Activated CD4-positive, alpha-beta T cell treated with anti-CD3 and anti-CD28 coated beads, Interleukin-2, Interleukin-6, amounts not matched to agents 100 ng/mL and 50 ng/mL, durations not matched to agents 16 hours and 8 hours (primary cell): ENCODE measurements at places on chromosomes 5 and 9.

DNA sequence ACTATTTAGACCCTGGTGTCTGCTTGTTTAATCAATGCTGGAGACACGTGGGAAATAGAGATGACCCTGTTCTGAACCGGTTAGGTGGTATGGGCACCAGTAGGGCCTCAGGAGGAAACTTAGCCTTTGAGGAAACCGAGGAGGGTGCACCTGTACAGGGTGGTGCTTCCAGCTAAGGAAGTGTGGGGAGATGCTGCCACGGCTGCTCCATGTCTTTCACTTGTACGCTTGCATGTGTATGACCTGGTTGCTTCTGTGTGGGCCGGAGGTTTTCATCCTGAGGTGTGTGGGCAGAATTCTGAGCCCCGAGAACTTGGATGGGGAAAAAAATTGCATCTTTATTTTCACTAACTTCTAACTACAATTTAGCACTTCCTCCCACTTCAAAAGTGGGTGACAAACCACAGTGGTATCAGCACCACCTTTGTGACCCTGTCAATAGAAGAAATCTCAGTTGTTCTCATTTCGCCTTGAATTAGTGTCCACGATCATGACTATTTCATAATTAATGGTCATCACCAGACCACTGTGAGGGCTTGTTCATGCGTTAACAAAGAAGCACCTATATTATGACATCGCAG, 99.8 kb upstream of the SPATA31C2 start:
- DNase-seq, result no peak

GRCh38 chr5:158701007-158701391, 398.7 kb downstream of the EBF1 start:
- DNase-seq, result no peak

DNA sequence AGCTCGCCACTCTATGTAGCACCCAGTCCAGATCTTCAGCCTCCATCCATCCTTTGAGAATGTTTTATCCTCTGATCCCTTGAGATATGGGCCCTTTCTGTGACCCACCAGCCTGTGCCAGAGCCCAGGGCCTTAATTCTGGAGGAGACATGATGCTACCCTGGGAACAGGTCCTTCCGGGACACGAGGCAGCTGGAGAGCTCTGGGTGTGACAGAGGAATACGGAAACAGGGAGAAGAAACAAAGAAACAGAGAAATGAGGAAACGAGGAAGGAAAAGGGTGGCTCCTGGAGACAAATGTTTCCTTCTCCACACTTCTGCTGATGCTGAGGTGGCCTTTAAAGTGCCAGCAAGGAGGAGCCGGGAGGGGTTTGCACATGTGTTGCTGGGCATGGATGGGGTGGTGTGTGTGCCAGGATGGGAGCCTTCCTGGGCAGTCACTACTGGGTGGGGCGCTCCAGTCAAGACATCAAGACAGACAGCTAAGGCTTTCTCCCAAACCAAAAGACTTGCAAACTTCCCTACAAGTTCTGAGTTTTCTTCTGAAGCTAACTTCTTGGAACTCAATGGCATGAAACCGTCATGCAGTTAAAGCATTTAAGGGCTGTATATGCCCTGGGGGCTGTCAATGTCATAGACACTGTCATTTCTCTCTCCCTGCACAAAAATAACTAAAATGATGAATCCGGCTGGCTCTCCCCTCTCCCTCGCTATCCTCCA, 22.8 kb upstream of the MARCHF6 start:
- no peak for DNase-seq

- DNase-seq, result no peak
Observed at GRCh38 chr5:134493461-134494055, 31.9 kb upstream of the JADE2 start.

DNA sequence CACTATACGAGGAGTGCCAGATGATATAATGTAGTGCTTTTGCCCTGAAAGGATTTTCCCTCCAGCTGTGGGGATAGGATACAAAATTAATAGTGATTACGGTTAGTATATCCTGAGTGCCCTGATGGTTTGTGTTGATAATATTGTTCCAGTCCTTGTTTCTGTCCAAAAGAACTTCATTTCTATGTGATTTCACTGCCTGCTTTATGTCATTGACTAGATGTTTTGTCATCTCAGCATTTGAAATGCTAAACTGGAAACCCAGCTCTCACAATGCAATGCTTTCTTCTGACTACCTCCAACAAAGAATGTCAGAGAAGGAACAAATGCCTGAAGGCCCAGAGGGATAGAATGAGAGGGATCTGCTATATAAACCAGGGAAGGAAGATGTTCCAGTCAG, 177.8 kb downstream of the NIPBL start:
- no peak for DNase-seq

DNA sequence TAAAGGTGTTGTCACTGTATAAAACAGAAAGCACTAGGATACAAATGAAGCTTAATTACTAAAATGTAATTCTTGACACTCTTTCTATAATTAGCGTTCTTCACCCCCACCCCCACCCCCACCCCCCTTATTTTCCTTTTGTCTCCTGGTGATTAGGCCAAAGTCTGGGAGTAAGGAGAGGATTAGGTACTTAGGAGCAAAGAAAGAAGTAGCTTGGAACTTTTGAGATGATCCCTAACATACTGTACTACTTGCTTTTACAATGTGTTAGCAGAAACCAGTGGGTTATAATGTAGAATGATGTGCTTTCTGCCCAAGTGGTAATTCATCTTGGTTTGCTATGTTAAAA, 43.8 kb downstream of the NDFIP1 start:
- no peak for DNase-seq

- DNase-seq, result no peak
Observed at GRCh38 chr9:563200-563599, 278.3 kb upstream of the DMRT1 start.

DNA sequence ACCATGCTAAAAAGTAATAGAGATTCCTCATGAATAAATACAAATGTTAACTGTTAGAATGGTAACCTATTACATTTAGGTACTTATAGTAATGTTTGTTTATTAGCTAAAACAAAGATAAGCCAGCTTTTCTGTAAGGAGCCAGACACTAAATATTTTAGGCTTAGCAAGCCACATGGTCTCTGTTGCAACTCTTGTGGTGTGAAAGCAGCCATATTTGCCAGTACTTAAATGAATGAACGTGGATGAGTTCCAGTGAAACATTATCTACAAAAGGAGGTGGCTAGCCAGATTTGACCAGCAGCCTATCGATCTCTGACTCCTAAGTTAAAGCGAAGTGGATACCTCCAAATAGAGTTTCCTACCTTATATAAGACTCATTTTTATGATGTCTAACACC, 331.6 kb downstream of the CDH12 start:
- no peak for DNase-seq

DNA sequence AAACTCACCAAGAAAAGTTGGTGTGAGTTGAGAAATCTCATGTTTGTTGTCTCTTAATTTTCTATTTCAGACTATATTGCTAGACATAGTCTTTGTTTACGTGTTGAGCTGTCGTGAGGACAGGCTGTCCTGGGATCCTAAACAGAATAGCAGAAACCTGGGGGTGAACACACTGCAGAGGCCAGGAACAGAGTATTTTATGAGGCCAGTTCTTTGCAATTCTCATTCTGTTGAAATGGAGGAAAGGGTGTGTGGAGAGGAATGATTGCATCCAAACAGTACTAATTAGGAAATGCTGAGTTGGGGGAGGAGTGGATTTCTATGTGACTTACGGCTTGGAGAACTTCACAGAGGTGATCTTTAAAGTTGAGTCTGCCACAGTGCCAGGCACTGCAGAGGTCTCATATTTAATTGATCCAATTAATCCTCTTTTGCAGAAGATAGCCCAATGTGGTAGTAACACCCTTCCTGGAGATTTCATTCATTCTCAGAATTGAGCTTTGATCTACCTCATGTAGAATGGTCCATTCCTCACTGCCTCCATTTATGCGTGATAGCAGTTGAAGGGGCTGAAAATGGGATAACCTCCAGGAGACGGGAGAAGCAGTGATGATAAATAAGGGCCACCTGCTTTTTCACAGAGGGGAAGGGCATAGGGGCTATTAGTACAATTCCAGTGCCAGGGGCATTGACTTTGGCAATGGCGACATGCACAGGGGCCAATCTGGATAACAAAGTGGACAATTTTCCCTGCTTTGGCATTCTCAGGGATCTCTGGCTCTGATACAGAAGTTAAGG, 84.7 kb upstream of the TNFAIP8 start:
- no peak for DNase-seq

DNA sequence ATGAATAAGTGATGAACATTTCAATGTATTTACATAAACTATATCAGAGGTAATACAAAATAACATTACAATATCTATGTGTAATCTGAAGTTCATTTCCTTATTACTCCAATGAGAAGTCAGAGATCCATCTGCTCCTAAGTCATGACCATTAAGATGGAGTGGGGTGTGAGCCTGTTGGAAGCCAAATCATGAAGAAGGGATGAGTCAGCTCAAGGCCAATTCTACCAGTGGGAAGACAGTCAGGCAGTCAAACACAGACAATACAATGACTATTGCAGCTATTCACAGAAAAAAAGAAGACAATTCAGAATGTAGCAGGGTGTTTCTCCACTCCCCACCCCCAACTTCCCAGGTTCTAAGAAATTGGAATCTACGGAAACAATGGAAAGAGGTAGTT, 155.0 kb downstream of the NFIB start:
- DNase-seq, result no peak

DNA sequence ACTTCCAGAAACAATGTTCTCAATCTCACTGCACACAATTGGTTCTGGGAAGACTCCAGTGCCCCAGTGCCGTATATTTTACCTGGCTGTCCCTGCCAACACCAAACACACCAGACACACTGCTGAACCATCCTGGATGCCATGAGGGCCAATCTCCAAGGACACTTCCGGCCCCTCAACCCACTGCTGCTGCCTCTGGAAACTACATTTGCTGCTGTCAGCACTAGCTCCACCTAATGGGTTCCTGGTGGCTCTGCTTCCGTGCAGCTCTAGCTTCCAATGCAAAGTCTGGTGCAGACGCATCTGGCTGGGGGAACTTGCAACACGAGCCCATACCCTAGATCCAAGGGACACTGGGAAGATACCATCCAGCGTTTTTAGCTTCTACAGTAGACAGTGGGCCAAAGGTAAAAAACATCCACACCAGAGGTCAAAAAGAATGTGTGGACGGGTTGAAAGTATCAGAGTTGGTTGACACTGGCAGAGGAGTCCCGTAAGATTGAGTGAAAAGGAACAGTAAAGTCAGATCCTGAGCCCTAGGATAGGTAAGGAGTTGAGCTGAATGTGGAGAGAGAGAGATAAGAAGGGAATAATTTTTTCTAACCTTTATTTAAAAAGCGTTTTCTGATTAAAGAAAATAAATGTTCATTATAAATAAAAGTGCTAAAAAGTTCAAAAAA, 99.7 kb upstream of the KIF2A start:
- no peak for DNase-seq

- peak; percentile 78 for DNase-seq
Observed at GRCh38 chr5:149831492-149831891, 101.4 kb downstream of the PPARGC1B start.

- DNase-seq, result no peak
Observed at GRCh38 chr5:93151121-93151520, 429.9 kb downstream of the NR2F1-AS1 start.

DNA sequence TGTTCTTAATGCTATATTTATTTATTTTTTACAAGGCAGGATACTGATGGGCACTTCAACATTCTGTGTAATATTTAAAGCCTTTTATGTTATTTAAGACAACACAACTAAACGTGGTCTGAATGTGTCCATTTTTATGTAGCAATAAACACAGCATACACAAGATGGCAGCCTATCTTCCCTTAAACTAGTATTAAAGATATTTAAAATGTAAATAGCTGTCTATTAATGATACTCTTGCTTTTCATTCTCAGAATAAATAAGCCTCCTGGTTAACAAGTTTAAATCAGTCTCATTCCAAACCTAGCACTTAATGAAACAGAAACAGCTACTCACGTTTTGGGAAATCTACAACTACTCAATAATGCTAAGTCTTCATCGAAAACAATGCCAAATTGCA, 315.7 kb downstream of the MCTP1 start:
- no peak for DNase-seq

GRCh38 chr5:112799661-112800060, 61.4 kb upstream of the SRP19 start:
- no peak for DNase-seq

DNA sequence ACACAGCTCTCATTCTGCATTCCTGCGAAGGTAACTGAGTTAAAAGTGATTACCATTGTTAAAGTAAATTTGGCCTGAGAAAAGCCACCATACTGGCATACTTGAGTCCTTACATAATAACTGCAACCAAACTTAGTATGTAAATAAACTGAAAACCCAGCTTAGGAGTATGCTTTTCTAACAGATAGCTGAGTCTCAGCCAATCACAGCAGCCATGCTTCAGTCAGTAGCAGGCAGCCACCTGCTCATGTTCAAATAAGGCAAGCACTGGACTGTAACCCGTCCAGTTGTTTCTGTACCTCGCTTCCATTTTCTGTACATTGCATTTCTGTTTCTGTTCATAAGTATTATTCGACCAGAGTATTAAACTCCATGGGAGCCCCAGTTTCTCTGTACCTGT, 58.6 kb downstream of the GCNT4 start:
- DNase-seq, result no peak

DNA sequence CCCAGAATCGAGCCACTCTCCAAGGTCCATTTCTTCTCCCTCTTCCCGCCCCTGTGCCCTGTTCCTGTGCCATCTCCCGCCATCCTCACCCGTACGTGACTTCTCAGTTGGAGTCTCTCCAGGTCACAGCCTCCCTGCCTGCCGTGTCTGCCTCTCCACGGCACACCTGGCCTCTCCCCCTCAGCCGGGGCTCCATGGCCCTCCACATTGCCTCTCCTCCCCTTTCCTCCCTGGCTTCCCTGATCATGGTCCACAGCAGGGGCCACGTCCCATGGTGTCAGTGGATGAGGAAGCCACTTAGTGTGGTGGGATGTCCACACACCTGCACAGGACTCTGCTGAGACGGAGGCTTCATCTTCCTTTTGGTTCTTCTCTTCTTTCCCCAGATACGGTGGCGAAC, 2.3 kb downstream of the PAEP start:
- DNase-seq, result no peak

GRCh38 chr9:88805217-88805943, 185.9 kb upstream of the S1PR3 start:
- DNase-seq, result no peak

DNA sequence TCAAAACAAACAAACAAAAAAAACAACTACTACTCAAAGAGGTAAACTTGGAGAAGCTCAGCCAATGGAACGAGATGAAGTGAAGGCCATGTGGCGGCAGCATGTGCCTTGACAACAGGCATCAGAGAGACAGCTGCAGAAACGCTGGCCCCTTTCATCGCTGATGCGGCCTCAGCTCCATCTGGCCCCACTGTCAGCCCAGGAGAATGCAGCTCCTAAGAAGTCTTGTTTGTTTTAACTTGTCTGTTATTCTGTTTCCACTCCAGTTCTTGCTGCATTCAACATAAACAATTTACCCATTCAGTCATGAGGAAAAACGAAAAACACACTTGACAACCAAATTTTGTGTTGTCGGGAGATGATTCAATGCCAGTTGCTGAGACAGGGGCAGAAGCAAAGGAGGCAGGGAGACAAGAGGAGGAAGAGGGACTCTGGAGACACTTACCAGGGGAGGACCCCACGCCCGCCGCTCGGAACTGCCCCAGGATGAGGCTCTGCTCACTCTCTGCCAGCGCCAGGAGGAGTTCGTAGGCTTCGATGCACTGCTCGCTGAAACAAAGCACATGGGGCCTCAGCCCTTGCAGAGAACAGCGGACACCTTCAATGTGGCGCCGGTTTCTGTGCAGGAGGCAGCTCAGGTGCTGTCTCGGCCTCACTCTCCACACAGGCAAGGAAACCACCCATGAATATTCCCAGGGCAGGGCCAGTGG, 91.2 kb downstream of the DCP2 start:
- DNase-seq, result no peak
